ENCODE measurements at places on chromosomes 13 and 19. TPM values are rescaled to one million over a fixed set of nuclear protein-coding genes. Genes with fewer than 3 reads are reported as not detected.

Gene DLL3
- 0.73 TPM for total RNA-seq

Gene PPM1N
- total RNA-seq, result 1.4 TPM

Gene IL27RA
- 34.6 TPM for total RNA-seq

Gene ZNF415
- 5.8 TPM for total RNA-seq

Gene ZNF888
- 11.9 TPM for total RNA-seq

Gene PEG3
- not detected for total RNA-seq

Gene EXOC3L2
- not detected for total RNA-seq

Gene GDF15
- not detected for total RNA-seq

Gene LSM14A
- total RNA-seq, result 136 TPM

Gene LAMP1
- 86.2 TPM for total RNA-seq

Gene DPP9
- 111 TPM for total RNA-seq

Gene MBD3
- 96.9 TPM for total RNA-seq

Gene ZNF728
- not detected for total RNA-seq

Gene TJP3
- 0.86 TPM for total RNA-seq

Gene STOML3
- not detected for total RNA-seq

Gene ZSCAN4
- total RNA-seq, result not detected

Gene C19orf33
- 0.58 TPM for total RNA-seq

Gene MEDAG
- not detected for total RNA-seq

Gene BCAM
- not detected for total RNA-seq

Gene ATXN8OS
- total RNA-seq, result not detected

Gene FOXA3
- not detected for total RNA-seq

Gene SMAD9
- not detected for total RNA-seq

Gene MYCBP2
- 314 TPM for total RNA-seq

Gene ZNF628
- 12.7 TPM for total RNA-seq

Gene TFDP1
- total RNA-seq, result 54.3 TPM

Gene NCAN
- not detected for total RNA-seq

Gene ZNF578
- 2.8 TPM for total RNA-seq

Gene ZNF221
- total RNA-seq, result 2.6 TPM

Gene KISS1R
- 0.49 TPM for total RNA-seq

Gene ZNF460
- 161 TPM for total RNA-seq

Gene CEACAM8
- not detected for total RNA-seq

Gene ZNF154
- 27.9 TPM for total RNA-seq

Gene TEX29
- total RNA-seq, result 0.54 TPM

Gene IGLON5
- not detected for total RNA-seq

Gene ACTMAP
- total RNA-seq, result 8.5 TPM

Gene ZNF549
- total RNA-seq, result 16.9 TPM

Gene MUC16
- 0.15 TPM for total RNA-seq

Gene TYK2
- total RNA-seq, result 302 TPM

Gene CYP4F2
- total RNA-seq, result not detected

Gene ZNF613
- total RNA-seq, result 7.8 TPM

Gene RAB8A
- 171 TPM for total RNA-seq

Gene KLK2
- 1.8 TPM for total RNA-seq

Gene ZNF506
- total RNA-seq, result 78.6 TPM

Gene ANKRD24
- 0.42 TPM for total RNA-seq

Gene LHB
- total RNA-seq, result not detected

Gene ZNF610
- 1.1 TPM for total RNA-seq

Gene PALM3
- not detected for total RNA-seq

Gene OR10H5
- not detected for total RNA-seq
